ENCODE measurements at places on chromosomes 5 and 9.
A peak's percentile ranks its signal among the peaks of the same experiment; 100 is the strongest.

DNA sequence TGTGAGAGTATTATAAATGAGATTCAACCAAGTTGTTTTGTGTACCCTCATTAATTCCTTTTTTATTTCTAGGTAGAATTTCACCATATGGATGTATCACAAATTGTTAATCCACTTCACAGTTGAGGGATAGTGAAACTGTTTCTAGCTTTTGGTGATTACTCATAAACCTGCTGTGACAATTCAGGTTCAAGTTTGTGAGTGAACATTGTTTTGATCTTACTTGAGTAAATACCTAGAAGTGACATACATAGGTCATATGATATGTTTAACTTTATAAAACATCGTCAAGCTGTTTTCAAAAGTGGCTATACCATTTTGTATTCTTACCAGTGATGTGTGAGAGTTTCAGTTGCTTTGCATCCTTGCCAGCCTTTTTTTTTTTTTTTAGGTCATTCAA, 112.9 kb downstream of the CAMK4 start:
- peak; percentile 32 for DNase-seq

- no peak for DNase-seq
Observed at GRCh38 chr9:94767331-94768072, 41.0 kb downstream of the AOPEP start.

DNA sequence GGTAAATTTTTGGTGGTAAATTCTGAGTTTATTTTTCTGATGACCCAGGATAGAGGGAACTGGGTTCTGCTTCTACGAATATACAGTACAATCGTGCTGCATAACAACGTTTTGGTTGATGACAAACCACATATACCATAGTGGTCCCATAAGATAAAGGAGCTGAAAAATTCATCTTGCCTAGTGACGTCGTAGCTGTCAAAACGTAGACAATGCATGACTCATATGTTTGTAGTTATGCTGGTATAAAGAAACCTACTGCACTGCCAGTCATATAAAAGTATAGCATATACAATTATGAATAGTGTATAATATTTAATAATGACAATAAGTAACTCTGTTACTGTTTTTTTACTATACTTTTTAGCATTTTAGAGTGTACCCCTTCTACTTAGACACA, 244.0 kb downstream of the GAS1 start:
- no peak for DNase-seq

GRCh38 chr5:169251333-169252084, 49.4 kb downstream of the SLIT3 start:
- no peak for DNase-seq

DNA sequence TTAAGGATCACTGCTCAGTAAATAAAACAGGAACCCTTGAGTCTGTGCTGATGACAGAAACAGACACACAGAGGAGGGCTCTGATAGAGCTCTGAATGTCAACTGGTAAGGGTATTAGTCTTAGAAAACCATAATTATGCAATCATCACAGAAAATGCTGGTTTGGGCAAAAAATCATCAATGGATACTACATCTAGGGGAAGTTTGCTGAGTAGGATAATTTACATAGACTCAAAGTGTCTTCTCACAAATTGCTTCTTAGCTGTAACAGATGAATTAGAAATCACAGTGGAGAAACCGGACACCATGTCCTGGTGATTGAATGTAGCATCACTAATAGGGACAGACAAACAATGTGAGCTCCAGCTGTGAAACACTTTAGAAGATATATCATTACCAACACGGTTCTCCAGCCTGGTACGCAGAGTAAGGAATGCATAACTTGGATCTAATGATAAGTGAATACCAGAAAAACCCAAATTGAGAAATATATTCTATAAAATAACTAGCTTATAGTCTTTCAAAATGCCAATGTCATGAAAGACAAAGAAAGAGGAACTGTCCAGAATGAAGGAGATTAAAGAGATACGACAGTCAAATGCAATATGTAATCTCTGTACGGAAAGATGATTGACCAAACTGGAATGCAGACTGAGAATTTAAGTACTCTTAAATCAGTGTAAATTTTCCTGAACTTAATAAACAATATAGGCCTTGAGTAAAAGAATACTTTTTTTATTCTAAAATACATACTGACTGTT, 17.3 kb downstream of the CHD1 start:
- DNase-seq, result no peak

GRCh38 chr5:103389846-103390245, 131.3 kb downstream of the MACIR start:
- DNase-seq, result no peak

DNA sequence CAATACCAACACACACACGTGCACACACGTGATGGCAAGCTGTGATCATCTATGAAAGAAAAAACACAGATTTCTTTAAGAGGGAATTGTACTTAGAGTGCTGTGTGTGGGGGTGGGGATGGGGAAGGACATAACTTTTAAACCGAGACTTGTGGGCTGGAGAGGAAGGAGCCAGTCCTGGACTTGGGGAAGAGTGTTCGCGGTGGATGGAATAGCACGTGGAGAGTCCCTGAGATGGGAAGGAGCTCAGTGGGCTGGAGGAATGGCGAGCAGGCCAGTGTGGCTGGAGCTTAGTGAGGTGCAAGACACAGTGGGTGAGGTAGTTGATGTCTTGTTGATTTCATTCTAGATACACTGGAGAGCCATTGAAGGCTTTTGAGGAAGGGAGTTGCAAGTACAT, 78.5 kb downstream of the RGS3 start:
- DNase-seq, result no peak

GRCh38 chr5:102453716-102454115, 45.1 kb downstream of the SLCO6A1 start:
- DNase-seq, result no peak

- DNase-seq, result no peak
Observed at GRCh38 chr9:109052416-109052815, 39.1 kb upstream of the CTNNAL1 start.

- DNase-seq, result no peak
Observed at GRCh38 chr5:120841830-120842229, 377.7 kb downstream of the PRR16 start.

GRCh38 chr5:124111886-124112285, 599.9 kb downstream of the CSNK1G3 start:
- no peak for DNase-seq

- DNase-seq, result no peak
Observed at GRCh38 chr5:62488531-62488930, 76.0 kb downstream of the IPO11 start.

DNA sequence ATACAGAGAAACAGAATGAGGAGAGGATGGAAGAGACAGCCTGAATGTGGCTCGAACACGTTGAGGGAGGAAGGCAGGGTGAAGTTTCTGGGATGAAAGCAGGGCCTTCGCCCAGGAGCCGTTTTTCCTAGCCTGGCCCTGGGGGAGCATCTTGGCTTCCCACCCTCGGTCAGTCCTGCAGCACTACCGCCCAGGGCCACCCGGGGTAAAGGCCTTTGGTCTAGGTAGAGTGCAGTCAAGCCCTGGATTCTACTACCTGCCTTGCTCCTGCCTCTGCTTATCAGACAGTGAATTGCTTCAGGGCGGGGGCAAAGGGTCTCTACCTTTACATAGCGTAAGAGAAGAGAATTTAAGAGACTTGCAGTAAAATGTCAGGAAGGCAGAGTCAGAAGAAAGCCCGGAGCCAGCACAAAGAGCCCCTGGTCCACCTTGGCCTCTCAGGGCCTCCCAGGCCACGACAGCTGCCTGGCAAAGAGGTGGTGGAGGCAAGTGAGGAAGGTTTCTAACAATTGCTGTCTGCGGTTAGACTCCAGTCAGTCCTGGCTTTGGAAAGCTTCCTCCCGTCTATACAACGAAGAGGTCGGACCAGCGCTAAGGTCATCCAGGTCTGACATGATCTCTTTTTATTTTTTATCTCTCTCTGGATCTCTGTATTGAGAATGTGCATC, 17.9 kb downstream of the COL15A1 start:
- DNase-seq, result no peak

GRCh38 chr5:10857338-10857733, 96.3 kb upstream of the DAP start:
- DNase-seq, result no peak

DNA sequence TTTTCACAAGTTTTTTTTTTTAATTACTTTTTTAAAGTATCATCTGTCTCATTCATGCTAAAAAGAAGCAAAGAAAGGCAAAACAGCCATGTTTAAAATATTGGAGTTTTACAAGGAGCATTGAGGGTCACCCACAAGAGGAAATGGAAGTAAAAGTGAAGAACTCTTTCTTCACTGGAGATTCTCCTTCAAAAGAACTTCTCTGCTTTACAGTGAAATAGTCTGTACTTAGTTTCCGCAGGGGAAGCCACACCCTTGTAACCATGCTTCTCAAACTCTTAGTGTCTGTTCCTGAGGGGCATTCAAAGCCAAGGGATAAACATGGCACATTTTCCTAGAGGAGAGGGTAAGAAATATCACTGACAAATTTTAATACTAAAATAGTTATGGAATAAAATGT, 8.6 kb downstream of the C9orf72 start:
- DNase-seq, result no peak

- DNase-seq, result no peak
Observed at GRCh38 chr9:6986141-6986815, 228.5 kb downstream of the KDM4C start.

DNA sequence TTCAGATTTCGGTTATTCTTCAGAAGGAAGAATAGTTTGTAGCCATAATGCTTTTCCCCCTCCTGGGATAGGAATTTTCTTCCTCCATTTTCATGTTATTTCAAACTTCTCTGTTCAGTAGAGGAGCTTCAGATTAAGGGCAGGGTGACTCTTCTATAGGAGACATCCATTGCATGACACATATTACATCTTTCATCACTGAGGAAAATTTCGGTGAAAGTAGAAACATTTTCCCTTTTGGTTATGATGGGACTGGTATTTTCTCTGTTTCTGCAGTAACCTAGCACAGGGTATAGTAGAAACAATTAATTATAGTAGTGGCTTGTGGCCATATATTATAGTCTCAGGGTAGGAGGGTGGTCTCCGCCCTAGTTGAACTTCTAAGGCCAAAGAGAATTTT, 1.1 kb downstream of the IPO11 start:
- DNase-seq, result no peak

- no peak for DNase-seq
Observed at GRCh38 chr9:124339603-124340146, 75.6 kb downstream of the PSMB7 start.

- DNase-seq, result no peak
Observed at GRCh38 chr5:139839232-139839815, 43.7 kb downstream of the PSD2 start.

GRCh38 chr9:111427186-111427585, 57.0 kb downstream of the ECPAS start:
- no peak for DNase-seq

DNA sequence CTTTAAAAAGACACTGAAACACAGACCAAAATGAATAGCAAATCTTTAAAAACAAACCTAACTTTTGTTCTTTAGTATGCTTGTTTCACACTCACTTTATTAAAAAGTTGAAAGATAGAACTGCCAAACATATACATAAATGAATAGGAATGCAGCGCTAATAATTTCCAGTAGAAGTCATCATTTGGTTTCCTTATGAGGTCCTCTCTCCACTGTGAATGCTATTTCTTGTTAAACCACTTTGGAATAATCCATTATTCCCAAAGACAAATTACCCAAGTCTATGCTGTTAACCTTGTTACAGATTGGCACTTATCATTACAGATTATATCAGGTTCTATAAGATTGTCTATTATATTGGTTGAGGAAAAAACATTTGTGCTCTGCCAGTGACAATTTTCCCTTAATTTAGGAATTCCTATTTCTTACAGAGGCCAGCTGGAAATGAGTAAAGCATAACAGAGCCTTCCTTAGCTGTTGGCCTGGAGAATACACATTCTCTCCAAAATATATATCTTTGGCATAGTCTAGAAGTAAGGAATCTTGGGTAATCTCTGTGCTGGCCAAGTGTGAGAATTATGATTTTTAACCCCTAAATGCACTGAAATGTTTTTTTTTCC, 29.3 kb upstream of the MINAR2 start:
- DNase-seq, result no peak

GRCh38 chr5:14292766-14293658, 149.9 kb downstream of the TRIO start:
- DNase-seq, result no peak

- DNase-seq, result no peak
Observed at GRCh38 chr5:96627792-96628398, 34.3 kb upstream of the CAST start.

- no peak for DNase-seq
Observed at GRCh38 chr9:134598884-134599245, 42.7 kb upstream of the COL5A1 start.

DNA sequence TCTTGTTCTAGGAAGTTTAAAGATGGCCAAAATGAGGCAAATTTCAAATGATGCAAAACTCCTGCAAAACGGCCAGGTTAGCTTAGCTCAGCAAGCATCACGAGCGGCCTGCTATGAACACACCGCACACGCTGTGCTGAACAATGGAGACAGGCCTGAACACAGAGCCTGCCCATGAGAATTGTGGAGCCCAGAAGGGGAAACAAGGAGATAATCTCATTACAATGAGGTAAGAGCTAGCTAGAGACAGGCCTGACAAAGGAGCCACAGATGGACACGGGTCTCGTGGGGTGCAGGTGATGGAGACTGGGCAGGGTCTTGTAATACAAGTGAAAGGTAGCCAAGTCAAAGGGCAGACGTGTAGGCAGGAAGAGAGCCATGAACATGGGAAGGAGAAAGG, 50.2 kb downstream of the PSMB7 start:
- no peak for DNase-seq

- DNase-seq, result no peak
Observed at GRCh38 chr5:140398379-140398811, 3.2 kb upstream of the ANKHD1 start.

DNA sequence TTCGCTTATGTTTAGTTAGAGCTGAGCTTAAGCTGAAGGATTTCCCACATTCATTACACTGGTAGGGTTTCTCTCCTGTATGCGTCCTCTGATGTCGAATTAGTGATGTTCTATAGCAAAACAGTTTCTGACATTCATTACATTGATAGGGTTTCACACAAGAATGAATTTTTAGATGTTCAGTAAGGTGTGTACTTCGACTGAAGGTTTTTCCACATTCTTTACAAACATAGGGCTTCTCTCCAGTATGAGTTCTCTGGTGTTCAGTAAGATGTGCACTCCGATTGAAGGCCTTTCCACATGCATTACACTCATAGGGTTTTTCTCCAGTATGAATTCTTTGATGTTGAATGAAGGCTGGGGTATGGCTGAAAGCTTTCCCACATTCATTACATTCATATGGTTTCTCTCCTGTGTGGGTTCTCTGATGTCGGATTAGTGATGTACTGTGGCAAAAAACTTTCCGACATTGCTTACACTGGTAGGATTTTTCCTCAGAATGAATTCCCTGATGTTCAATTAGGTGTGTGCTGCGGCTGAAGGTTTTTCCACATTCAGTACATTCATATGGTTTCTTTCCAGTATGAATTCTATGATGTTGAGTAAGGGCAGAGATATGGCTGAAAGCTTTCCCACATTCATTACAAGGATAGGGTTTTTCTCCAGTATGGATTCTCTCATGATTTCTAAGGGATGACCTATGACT, 14.6 kb downstream of the ZNF883 start:
- no peak for DNase-seq

GRCh38 chr5:88727705-88728313, 155.2 kb downstream of the MEF2C start:
- DNase-seq, result no peak
